MM.1S (cell line): ENCODE measurements at places on chromosomes 1 and 21.

GRCh38 chr1:232542633-232543593 is 87.0 kb downstream of the SIPA1L2 start:
- no peak for DNase-seq

GRCh38 chr1:192913683-192914082 is 104.8 kb downstream of the RGS2 start:
- no peak for DNase-seq

DNA sequence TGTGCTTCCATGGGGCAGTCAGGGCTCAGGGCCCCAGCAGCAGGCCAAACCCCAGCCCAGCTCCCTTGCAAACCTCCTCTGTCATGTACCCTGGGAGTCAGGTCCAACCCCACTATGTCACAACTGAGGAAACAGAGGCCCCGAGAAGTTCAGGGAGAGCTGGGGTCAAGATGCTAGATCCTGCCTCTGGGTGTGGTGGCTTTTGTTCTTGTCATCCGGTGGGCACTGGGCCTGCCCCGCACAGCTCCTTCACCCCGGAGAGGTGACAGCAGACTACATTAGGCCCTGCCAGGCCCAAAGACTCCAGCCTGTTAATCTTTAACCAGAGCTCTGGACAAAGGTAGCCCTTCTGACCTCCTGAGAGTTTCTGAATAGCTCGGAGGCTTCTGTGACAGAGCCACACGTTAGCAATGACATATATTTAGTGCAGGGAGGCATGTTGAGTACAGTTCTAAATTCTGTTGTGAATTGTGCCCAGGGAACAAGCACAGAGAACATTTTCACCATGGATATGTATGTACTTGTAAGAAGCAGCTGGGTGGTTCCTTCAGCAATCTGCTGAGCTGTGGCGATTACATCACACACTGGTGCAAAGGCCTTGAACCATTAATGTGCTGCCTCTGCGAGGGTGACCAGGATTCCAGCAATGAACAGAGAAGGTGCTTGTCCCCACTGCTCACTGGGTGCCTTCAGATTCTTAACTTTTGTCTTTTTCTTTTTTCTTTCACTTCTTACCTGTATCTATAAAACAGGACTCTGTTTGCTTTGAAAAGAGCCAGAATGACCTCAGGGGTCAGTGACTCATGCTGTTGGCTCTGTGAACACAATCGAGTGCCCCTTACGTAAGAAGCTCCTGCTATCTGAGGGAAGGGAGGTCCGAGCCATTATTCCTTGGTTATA is 102.8 kb downstream of the RHOU start:
- no peak for DNase-seq

DNA sequence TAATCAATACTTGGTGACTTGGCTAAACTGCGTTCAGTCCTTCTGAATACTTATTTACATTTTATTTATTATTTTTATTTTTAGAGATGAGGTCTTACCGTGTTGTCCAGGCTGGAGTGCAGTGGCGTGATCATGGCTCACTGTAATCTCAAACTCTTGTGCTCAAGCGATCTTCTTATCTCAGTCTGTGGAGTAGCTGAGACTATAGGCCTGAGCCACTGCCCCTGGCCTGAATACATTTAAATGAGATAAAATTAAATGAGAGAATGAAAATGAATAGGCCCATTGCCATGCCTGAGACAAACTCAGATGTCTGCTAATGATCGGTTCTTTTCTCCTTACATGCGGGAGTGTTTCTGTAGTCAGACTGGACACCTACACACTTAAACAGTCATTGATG is 86.0 kb downstream of the GALNT2 start:
- DNase-seq = no peak

DNA sequence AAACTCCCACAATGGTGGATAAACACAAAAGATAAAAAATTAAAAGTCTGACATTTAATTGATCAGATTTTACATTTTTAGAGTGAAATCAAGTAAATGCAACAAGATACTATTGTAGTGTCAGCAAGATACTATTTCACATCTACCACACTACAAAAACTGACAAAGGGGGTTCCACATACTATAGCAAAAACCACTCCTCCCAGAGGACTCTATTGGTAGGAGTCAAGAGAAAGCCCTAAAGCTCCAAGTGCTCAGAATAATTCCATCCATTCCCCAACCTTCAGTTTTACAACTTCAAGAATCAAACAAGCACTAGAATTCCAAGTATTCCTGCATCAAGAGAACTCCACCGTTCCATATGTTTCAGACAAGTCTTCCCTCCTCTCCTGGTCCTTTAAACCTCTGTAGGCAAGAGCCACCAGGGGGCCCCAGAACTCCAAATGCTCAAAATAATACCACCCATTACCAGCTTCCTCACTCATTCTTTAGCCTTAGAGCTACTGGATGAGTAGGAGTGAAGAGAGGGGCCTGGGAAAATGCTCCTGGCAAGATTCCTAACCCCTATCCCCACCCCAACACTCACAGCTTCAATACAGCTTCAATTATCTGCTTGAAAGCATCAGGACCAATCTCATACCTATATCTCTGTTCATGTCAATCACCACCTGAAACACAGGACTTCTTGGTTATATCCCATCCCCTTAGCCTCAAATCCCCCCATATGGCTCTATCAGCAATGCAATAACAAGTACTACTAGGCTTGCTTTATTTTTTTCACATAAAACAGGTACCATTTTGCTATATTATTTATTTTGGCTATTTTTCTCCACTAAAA is 9.9 kb downstream of the TOR1AIP2 start:
- peak; percentile 45 for DNase-seq

- peak; percentile 58 for DNase-seq
Observed at GRCh38 chr1:184974056-184974836, at the start of gene NIBAN1. TSS of gene NIBAN1 (minus strand) at chr1:184974508. CDS start at chr1:184974356, 152 bp downstream.

DNA sequence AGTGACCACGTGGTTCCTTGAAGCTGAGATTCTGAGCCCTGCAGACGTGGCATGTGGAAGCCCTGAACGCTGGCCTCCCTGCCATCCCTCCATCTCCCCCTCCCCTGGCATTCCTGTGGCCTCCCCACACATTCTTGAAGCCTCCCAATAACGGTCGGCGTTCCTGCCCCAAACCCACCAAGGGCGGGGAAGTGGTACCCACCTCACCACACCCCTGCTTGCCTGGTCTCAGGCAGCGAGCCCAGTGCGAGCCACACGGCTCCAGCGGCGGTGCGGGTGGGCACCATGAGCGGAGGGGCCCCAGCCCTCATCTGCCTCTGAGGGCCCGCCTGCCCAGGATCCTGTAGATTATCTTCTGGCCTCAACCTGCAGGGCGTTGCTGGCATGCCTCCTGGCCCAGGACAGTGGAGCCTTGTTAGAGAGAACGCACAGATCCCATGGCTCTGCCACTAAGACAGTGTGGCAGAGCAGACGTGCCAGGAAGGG is 20.6 kb upstream of the PRELP start:
- DNase-seq = no peak

DNA sequence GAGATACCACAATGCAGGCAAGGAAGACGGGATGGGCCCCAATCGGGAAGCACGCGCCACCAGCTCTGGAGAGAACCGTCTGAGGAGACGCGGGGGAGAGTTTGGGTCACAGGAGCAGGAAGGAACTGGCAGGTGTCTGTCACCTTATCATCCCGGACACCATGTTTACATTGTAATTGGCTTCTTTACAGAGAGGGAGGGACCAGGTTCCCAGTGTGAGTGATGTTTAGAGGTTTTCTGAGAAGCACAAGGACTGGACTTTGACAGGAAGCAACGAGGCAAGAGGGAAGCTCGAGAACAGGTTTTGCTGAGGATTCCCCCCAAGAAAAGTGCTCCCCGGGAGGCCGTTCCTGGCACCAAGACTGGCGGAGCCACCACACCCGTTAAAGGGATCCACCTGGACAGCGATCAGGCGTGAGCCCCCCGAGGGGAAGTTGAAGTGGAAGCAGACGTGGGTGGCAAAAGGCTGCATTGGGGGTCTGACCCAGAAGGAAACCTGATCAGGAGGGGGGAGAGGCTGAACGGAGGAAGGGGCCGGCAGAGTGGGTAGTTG is 957 bp downstream of the EPS15 start:
- DNase-seq = peak; percentile 75

GRCh38 chr1:101632548-101633272 is 364.0 kb downstream of the OLFM3 start:
- DNase-seq = peak; percentile 73

GRCh38 chr1:193338194-193338593 is 151.8 kb upstream of the B3GALT2 start:
- peak; percentile 27 for DNase-seq

GRCh38 chr1:29672416-29673227 is 436.3 kb downstream of the PTPRU start:
- no peak for DNase-seq

DNA sequence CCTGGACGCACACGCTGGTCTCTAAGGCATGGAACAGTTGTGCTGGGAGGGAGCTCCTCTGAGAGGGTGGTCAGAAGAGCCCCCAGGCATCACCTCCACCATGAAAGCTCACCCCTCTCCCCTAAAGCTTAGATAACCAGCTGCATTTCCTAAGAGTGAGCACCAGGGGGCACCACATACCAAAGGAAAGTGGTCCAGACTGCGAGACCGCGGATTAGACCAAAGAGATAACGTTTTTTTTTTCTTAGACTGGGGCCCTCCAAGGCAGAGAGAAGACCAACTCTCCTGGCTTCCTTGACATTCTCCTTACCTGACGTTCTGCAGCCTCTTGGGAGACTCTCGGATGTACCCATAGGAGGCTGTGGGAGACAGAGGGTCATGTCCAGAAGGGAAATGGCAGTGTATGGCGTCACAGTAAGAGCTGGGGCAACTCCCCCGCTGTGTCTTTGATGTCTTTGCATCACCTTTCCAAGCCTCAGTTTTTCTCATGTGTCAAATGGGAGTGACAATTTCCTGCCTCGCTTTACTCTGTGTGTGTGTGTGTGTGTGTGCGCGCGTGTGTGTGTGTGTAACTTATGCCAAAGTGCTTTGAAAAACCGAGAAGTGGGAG is 12.3 kb upstream of the IFNLR1 start:
- DNase-seq = peak; percentile 73

- DNase-seq = peak; percentile 57
Observed at GRCh38 chr1:174344162-174344561, 103.6 kb upstream of the GPR52 start.

DNA sequence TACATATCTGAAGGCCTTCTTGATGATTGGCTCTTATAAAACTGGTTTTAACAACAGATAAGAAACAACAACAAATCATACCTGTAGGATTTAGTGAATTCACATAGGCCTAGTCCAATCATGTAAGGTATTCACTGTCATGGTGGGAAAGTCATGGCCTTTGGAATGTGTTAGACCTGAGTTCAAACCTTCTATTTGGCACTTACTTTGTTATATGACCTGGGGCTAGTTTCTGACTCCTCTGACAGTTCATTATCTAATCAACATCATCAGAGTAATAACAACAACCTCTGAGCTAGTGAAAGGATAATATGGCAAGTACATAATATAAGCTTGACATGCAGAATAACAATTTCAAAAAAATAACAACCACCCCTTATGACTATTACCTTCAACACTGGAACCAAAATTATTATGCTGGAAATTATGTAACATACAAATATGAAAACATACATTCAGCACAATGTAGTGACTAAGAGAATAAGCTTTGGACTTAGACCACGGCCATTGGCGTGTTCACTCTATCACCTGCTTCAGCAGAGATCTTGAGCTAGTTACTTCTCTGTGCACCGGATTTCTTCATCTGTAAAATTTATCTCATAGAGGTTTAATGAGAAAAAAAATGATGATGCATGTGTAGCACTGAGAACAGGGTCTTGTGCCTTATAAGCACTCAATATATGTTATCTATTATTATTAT is 597.6 kb downstream of the LMO4 start:
- DNase-seq = no peak

- DNase-seq = no peak
Observed at GRCh38 chr1:235852887-235853286, 13.8 kb downstream of the LYST start.

GRCh38 chr1:42038261-42038660 is 114.9 kb upstream of the GUCA2B start:
- no peak for DNase-seq

DNA sequence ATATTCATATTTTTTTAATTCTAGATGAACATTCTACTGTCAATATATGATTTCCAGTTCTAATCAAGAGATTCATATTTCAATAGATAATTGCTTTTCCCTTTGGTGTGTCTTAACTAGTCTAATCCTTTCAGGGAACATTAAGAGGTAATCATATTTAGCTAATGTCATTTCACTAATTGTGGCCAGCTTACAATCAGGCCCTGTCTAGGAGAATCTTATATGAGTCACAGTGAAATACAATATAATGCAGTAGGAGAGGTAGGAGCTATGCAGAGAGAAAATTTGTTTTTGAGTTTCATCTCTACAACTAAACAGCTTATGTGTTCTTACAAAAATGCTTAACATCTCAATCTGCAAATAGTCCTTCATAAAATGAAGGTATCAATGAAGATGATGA is 85.9 kb downstream of the DPYD start:
- no peak for DNase-seq

GRCh38 chr1:85612704-85613361 is 32.3 kb downstream of the CCN1 start:
- DNase-seq = peak; percentile 16

DNA sequence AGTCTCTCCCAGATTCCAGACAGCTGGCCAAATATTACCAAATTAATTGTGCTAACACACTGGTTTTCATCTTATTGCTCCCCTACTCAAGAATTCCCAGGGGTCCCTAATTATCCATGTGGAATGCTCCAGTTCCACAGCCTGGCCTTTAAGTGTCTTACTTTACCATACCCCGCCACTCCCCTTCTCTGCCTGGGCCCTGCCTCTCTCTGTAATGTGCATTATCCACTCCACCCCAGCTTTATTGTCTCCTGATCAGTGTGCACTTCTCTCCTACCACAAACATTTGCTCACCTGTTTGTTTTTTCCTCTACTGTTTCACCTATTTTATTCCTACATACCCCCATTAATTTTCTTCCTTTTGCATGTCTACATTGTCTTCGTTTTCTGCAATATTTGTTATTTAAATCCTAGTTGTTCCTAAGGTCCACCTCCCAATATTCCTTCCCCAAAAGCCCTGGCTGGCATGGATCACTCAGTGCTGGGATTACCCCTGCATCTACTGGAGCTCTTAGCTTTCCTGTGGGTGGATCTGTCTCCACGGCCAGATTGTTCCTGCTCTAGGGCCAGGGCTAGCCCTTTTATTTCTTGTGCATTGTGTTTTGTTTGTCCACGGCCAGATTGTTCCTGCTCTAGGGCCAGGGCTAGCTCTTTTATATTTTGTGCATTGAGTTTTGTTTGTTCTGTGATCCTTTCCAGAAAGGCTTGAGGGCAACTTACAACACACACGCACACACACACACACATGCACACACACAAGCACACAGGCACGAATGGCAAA is 33.4 kb upstream of the ATP1B1 start:
- DNase-seq = no peak

DNA sequence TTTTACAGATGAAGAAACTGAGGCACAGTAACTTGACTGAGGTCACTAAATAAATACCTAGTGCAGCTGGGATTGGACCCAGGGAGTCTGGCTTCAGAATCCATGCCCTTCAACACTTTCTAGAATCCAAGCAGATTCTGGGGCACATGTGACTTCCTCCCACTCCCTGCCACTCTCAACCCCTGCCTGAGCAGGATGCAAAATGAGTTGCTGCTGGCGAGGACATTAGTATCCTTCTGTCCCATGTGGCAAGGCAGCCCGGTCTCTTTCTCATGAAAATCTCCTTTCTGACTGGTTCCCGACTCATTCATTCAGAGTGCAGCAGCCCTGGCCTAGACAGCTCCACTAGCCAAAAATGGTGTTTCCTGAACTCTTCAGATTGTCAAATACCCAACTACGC is 28.4 kb downstream of the TNNT2 start:
- no peak for DNase-seq

- no peak for DNase-seq
Observed at GRCh38 chr1:221223281-221223680, 344.0 kb downstream of the HLX start.
